ENCODE measurements at places on chromosomes 12 and 14. TPM values are rescaled to one million over a fixed set of nuclear protein-coding genes. Genes with fewer than 3 reads are reported as not detected.

DNA sequence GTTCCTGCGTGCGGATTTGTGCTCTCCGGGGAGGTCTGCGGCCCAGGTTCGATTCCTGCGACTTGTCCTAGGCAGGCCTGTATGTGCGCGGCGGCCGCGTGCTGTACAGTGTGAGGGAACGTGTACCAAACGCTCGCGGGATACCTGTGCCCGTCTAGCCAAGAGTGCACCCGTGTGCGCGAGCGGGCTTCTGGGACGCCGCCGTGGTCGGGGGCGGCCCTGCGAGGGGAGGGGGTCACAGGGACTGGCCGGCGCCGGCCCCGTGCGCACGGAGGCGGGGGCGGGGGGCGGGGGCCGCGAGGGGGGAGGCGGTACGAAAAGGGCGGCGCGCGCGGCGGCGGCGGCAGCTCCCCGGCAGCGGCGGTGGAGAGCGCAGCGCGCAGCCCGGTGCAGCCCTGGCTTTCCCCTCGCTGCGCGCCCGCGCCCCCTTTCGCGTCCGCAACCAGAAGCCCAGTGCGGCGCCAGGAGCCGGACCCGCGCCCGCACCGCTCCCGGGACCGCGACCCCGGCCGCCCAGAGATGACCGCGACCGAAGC, at the start of gene DLK1:
Gene DLK1, plus strand, starts transcription at position 343 of the 536 bp plus-strand sequence. Its CDS starts 177 bp downstream, at position 520.
- no peak for DNase-seq

- DNase-seq = no peak
Measured at GRCh38 chr12:50102646-50103309, 1.0 kb upstream of the GPD1 start.

GRCh38 chr12:52181746-52182145, 10.1 kb downstream of the KRT80 start:
- DNase-seq = no peak

Gene PRKAG1
- total RNA-seq = 50.5 TPM

DNA sequence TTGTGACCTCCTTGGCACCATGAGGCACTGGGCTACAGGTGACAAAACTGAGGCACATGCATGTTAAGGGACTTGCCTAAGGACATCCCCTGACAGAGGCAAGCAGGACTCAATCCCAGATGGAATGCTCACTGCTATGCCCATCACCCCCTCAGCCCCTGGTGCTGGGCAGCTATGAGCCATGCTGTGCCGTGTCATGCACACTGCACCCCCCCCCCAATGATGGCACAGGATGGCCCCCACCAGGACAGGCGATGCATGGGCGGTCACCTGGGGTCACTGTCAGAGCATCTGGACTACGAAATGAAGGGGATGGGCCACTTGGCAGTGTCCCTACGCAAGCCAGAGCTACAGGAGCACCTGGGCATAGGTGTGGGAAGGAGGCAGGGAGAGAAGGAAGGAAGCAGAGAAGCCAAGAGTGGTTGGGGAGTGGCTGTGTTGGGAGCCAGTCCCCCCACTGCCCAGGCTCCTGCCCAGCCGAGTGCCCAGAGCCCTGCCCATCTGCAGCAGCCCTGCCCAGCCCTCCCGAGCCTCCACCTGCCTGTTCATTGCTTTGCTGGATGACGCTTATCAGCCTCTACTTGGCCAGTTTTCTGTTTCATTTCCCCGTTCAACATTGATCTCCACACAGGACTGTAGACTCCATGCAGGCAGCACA, 84.9 kb upstream of the DIO3 start:
- DNase-seq = no peak

Gene PRH1
- total RNA-seq = 39.0 TPM

DNA sequence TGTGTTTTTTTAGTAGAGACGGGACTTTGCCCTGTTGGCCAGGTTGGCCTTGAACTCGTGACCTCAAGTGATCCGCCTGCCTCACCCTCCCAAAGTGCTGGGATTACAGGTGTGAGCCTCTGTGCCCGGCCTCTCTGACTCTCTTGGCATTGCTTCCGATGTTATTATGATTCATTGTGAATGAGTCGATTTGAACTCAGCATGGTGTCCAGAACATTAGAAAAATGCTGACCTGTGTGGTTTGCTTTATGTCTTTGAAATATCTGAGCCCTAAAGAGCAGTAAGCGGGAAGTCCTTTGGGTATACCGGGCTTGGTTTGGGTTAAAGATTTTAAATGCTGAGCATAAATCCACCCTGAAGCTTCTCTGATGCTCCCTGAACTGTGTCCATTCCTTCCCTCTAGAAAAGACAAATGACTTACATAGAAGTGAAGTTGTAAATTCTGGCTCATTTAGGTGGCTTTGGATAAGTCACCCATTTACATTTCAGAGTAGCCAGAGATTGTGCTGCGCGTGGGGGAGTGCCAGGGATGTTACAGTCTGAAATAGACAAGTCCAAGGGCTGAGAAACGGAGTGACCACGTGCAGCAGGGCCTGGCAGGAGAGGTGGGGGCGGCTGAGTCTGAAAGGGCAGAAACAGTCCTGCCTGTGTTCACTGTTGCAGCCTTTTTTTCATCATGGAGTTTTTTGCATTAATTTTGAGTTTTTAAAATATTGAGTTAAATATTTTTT, 39.6 kb downstream of the SLC15A4 start:
- DNase-seq = no peak

Gene ATL1
- total RNA-seq = 22.0 TPM

Gene SYT1
- total RNA-seq = 2.3 TPM

GRCh38 chr12:10641735-10642500, 28.5 kb upstream of the MAGOHB start:
- no peak for DNase-seq

DNA sequence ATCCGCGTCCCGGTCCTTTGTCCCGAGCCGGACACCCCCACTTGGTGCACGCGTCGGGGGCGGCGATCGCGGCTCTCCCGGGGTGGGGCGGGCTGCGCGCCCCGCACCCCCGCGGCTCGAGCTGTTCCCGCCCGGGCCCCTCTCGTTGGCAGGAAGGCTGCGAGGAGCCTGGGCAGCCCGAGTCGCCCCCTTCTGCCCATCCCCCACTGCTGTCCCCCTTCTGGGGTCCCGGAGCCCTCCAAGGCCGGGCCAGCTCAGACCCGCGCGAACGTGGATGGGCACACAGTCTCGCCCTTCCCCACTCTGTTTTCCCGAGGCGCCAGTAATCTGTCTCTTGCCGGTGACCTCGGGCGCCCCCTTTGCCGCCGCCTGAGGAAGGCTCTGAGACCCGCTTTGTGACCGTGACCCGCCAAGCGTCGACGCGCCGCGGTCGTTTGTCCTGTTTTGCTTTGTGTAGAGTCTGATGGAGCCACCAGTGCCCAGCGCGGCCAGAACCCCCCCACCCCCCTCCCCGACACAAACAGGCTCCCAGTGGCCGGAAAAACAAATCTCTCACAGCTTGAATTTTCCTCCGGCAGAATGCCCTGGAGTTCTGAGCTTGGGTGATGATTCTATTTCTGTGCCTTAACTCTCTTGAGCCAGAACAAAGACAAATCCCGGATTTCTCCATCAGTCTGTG, 610 bp downstream of the C14orf132 start:
- no peak for DNase-seq

DNA sequence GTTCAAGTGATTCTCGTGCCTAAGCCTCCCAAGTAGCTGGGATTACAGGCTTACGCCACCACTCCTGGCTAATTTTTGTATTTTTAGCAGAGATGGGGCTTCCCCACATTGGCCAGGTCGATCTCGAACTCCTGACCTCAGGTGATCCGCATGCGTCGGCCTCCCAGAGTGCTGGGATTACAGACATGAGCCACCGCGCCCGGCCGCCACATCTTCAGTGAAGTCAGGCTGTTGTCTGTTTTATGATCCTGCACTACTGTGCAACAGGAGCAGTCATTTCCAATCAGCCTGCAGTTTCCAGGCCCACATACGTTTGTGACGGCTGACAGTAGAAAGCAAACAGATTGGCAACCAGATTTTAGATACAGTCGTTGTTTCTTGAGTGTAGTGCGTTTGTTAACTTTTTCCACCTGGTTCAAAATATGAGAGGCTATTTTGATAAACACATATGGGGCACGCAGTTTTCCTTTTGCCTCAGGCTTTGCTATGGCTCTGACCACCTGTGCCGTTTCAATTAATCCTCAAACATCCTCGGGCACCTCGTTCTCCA, 74.8 kb downstream of the LGMN start:
- no peak for DNase-seq

GRCh38 chr12:53123578-53124351, 20.5 kb downstream of the SOAT2 start:
- DNase-seq = no peak

Gene FAM186B
- 0.59 TPM for total RNA-seq

Gene MCRS1
- total RNA-seq = 37.6 TPM

Gene PTCSC3
- not detected for total RNA-seq

GRCh38 chr14:34110531-34110930, 159.7 kb upstream of the EGLN3 start:
- DNase-seq = no peak

- no peak for DNase-seq
Measured at GRCh38 chr14:81382517-81383225, 17.5 kb downstream of the STON2 start.

GRCh38 chr12:41936333-41936732, 208.3 kb downstream of the GXYLT1 start:
- DNase-seq = no peak

DNA sequence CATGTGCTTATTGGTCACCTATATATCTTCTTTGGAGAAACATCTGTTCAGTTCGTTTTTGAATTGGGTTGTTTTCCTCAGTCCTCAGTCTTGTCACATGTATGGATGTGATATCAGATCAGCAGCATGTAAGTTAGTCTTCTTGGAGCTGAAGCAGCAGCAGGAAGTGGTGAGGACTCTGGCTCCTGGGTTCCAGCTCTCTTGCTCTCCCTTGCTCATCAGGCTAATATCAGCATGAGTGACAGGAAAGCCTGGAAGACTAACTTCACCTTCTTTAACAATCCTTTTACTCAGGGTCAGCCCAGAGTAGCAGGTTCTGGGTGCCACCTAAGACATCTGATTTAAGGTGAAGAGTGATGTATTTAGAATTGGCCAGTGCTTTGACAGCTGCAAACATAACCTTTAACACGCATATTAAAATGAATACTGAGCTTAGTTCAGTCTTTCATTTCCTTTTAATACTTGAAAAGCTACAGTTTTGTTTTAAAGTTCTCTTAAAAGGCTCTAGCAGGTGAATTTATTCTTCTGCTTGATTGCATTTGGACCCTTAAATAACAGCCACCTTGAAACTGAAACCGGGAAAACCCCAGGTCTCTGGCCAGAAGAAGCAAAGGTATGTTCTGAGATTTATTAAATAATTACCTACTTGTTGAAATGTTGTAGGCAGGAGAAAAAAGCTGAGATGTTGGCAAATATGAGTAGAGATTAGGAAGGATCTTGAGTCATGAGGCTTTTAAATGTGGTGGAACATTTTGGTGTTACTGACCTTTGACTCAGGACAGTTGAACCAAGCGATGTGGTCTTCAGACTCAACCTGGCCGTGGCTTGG, 54.3 kb downstream of the DRAM1 start:
- no peak for DNase-seq

DNA sequence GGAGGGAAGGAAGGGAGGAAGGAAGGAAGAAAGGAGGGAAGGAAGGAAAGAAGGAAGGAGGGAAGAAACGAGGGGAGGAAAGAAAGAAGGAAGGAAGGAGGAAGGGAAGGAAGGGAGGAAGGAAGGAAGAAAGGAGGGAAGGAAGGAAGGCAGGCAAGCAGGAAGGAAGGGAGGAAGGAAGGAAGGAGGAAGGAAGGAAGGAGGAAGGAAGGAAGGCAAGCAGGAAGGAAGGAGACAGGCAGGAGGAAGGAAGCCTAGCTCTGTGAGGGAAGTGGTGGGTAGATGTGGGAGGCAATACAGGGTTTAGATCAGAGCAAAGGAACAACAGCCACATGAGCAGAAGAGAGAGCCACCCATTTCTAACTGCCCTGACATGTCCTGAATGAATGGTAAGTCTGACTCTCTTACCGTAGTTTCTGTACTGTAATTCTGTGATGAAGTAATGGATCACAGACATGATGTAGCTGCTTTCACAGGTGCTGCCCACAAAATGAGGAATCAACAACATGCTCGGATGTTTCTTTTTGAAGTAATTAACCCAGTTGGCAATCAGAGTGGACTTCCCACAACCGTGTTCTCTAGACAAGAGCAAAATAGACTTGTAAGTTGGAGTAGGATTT, 24.4 kb upstream of the HSP90B1 start:
- DNase-seq = no peak

DNA sequence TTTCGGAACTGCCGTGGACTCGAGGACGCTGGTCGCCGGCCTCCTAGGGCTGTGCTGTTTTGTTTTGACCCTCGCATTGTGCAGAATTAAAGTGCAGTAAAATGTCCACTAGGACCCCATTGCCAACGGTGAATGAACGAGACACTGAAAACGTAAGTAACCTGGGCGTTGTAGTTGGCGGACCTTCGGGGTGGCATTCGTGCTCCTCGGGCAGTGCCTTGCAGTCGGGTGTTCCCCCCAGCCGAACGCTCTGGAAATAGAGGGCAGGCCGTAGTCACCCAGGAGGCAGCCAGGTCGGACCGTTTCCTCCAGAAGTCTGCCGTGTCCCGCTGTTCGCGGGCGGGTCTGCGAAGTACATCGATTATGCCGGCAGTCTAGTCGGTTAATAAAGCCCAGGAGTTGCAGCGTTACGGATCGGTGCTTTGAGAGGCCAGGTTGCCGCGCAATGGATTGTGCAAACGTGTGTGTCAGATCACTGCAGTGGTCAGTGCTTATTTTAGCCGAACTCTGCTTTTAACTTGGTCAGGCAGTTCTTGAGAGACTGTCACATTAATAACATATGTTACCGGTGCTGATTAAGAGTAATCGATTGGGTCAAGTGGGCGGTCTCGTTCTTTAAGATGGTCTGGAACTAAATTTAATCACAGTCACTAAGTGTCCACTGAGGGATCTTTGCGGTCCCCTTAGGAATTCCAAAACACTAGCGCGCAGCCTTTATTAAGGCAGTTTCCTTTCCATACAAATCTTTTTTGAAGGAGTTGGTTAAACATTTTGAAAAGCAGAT, 906 bp downstream of the MARK3 start:
- DNase-seq = no peak

DNA sequence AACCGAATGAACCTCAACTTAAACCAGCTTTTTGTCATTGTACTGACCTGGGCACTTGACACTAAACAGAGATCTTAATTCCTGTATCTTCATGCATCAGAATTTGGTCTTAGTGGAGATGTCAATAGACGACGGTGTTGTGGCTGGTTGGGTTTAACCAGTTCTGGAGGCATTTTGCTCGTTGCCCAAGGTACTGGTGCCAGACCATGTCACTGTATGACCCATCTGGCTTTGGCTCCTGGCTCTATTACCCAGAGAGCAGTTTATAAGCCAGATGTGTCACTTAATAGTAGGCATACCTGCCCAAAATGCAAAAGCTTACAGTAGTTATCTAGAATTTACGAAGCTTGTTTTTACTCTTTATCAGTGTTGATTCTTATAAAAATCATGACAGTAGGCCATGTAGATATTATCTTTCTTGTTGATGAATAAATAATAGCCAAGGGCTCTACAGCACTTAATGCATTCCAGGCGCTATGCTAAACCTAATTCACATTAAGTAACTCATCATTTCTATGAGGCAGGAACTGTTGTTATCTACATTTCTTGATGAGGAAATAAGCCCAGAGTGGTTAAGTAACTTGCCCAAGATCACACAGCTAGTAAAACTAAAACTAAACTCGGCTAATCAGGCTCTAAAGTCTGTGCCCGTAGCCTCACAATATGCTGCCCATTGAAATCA, 179.7 kb upstream of the HIF1A start:
- DNase-seq = no peak

Gene SOAT2
- total RNA-seq = 0.16 TPM

Gene OLR1
- 3.3 TPM for total RNA-seq

Gene RBM19
- 28.8 TPM for total RNA-seq

- DNase-seq = no peak
Measured at GRCh38 chr12:6067152-6067916, 57.1 kb downstream of the VWF start.

Measured in breast epithelium (tissue), 4 donors.